ENCODE measurements at places on chromosomes 16 and 17.

GRCh38 chr16:49542946-49543630 lies 169.5 kb downstream of the C16orf78 start:
- no peak for DNase-seq

- DNase-seq = no peak
Observed at GRCh38 chr16:22397931-22398330, 23.5 kb upstream of the CDR2 start.

- DNase-seq = no peak
Observed at GRCh38 chr16:57514791-57515600, 21.4 kb downstream of the CCDC102A start.

DNA sequence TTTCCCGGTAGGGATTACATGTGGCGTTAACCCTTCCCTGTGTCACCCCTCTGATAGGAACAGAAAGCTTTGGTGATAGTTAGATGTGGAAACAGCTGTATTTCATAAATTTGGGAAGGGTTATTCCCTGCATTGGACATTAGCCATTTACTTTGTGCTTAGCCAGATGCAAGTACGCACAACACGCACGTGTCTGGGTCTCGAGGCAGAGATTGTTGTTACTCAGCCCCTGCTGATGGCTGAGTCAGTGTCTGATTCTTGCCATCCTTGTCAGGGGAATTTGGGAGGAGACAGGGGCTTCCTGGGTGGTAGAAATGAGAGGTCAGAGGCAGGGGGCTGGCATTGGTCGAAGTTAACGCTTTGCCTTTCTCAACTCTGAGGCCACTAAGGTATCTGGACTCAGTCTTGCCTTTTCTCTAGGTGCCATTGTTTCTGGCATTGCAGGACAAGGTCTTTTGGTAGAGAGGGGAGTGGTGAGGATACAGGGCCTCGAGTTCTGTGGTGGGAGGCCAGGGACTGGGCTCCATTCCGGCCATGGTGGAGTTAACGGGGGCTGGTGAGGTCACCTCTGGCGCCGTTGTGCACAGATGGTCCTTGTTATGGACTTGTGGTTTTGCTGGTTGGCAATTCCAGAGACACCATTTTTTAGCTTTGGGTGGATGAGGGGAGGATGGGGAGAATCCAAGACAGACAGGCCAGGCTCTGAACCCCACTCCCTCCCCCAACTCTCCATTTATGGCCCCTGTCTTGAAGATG lies 8.2 kb downstream of the MMP2 start:
- DNase-seq = no peak

DNA sequence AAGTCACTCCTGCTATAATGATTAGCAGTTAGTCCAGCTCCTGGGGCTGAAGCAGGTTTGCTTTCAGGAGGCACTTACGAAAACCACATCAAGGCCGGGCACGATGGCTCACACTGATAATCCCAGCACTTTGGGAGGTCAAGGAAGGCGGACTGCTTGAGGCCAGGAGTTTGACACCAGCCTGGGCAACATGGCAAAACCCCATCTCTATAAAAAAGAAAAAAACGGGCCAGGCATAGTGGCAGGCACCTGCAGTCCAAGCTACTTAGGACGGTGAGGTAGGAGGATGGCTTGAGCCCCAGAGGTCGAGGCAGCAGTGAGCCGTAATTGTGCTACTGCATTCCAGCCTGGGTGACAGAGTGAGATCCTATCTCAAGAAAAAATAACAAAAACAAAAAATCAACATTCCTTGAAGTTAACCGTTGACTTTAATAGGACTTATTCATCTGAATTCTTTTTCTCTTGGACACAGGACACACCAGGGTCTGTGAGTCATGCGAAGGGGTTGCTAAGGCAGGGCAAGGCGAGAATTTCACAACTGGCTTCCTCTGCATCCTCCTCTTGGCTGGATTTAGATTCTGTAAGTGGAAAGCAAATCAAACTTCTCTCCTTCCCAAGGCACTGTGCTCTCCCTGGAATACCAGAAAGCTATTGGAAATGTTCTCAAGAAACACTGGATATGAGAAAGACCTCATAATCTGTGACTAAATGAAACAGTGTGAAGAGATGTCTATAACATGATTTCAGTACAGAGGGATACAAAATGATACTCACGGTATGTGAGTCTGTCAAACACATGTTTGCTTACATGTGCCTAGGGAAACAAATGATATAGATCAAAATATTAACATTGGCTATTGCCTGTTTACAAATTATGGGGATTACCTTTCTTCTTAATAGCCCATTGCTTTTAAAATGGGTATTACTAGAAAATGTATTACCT lies 99.5 kb downstream of the SYCE1L start:
- no peak for DNase-seq

DNA sequence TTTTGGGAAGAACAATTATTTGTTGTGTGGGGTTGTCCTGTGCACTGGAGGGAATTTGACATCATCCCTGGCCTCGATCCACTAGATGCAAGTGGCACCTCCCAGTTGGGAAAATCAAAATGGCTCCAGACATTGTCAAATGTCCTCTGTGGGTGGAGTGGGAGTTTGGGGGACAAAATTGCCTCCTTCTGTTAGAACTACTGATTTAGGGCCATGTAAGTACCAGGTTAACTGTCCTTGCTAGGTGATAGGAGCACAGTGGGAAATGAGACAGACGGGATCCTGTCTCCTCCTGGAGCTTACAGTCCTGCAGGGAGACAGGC lies 56.8 kb downstream of the ARHGAP23 start:
- no peak for DNase-seq

- DNase-seq = no peak
Observed at GRCh38 chr17:55437159-55437605, 15.5 kb upstream of the MMD start.

DNA sequence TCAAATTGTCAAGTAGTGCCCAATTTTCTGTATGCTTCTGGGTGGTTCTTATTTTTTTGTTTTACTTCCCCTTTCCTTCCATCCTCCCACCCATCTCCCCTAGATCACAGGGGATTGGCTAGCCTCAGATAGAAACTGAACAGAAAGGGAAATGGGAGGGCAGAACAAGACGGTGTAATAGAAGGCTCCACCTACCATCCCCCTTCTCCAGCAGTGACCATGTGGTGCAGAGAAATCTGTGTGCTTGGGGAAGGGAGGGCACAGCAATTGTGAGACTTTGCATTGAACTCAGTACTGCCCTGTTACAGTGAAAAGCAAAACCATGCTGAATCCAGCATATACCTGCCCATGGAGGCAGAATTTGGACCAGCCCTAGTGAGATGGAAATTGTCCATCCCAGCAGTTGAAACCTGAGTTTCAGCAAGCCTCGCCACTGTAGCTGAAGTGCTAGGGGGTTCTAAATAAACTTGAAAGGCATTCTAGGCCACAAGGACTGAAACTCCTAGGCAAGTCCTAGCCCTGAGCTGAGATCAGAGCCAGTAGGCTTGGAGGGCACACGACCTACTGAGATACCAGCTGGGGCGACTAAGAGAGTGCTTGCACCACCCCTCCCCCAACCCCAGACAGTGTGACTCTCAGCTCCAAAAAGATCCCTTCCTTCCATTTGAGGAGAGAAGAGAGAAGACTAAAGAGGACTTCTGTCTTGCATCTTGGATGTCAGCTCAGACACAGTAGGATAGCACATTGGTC lies 5.2 kb downstream of the SLFN11 start:
- no peak for DNase-seq

GRCh38 chr17:8225813-8226535 lies 15.6 kb upstream of the AURKB start:
- DNase-seq = peak; percentile 32

GRCh38 chr17:39916918-39917317 lies 1.5 kb downstream of the GSDMB start:
- no peak for DNase-seq

DNA sequence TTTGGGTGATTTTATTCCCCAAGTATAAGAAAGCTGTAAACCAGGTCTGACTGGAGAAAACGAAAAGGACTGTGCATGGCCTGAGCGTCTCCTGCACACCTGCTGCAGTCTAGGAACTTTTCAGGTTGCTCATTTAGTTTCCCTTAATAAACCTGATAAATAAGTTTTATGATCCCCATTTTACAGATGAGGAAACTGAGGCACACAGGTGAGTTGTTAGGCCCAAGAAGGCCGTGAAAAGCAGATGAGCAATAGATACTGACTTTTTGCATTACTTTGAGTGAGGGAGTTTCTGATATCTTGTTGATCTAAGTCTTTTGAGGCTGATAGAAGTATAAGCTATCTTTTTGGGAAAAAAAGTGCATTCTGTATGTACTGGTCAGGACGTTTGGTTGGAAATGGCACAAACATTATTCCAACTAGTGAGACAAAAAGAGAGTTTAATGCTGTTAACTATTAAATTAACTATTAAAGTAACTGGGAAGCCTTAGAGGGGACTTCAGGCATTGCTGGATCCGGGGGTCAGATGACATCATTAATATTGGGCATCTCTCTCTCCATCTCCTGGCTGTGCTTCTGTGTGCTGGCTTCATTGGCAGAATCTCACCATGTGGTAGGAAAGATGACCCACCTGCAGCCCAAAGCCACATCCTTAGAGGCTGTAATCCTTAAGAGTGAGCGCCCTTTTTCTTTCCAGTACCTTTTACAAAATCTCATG lies 163.4 kb downstream of the CMIP start:
- DNase-seq = no peak

- no peak for DNase-seq
Observed at GRCh38 chr16:67129422-67129821, 19.7 kb downstream of the PHAF1 start.

GRCh38 chr16:57694725-57695679 lies at the start of gene DRC7:
Gene DRC7, plus strand, starts transcription at chr16:57694806. Its CDS starts 3,144 bp downstream, at chr16:57697950.
- peak; percentile 32 for DNase-seq

GRCh38 chr17:72843591-72843990 lies 248.9 kb downstream of the SLC39A11 start:
- DNase-seq = no peak

DNA sequence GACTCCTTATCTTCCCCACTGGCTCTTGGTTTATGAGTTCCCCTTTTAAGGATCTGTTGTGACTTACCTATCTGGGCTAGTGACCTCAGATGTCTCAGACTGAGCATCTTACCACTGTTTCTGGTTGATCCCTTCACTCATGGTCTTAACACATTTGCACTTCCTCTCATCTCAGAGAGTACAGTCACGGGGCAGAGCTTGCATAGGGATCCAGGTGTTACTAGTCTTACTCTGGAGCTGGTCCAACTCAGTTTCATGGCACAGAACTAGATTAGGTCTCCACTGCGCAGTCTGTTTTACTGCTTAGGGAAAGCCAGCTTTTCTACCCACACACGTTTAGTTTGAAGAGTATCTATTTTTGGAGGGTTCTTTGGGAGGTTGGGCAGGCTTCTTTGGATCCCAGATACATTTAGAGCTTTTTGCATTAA lies 10.2 kb downstream of the GABARAPL2 start:
- DNase-seq = no peak

- no peak for DNase-seq
Observed at GRCh38 chr16:65509172-65509571, 387.3 kb upstream of the CDH11 start.

DNA sequence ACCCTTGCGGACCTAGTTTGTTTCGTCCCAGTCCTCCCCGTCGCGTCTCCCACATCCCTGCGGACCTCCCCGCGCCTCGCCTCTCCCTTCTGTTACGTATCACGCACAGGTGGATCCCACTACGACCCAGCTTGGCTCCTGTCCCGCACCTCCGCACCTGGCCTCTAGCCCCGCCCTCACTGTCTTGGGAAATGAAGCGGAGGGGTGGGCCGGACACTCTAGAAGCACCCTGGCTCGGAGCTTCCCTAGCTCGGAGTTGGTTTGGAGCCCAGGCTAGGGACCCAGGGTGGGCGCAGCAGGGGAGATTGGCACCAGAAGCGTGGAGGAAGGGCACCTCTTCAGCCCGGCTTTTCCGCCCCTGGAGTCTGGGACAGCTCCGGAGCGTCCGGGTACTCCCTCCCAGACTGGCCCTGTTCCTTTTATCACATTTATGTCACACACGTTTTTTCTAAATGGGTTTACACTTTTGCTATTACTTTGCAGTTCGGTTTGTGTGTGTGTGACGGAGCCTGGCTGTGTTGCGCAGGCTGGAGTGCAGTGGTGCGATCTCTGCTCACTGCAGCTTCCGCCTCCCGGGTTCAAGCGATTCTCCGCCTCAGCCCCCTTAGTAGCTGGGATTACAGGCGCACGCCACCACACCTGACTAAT lies 1.4 kb upstream of the CEMP1 start:
- no peak for DNase-seq

- peak; percentile 31 for DNase-seq
Observed at GRCh38 chr17:72556944-72557826, 436.4 kb downstream of the SOX9 start.

- DNase-seq = no peak
Observed at GRCh38 chr17:82149401-82150099, 51.5 kb upstream of the FASN start.

GRCh38 chr17:41396340-41396739 lies 1.1 kb downstream of the KRT31 start:
- no peak for DNase-seq

- no peak for DNase-seq
Observed at GRCh38 chr16:85329059-85329812, 217.0 kb upstream of the CIBAR2 start.

DNA sequence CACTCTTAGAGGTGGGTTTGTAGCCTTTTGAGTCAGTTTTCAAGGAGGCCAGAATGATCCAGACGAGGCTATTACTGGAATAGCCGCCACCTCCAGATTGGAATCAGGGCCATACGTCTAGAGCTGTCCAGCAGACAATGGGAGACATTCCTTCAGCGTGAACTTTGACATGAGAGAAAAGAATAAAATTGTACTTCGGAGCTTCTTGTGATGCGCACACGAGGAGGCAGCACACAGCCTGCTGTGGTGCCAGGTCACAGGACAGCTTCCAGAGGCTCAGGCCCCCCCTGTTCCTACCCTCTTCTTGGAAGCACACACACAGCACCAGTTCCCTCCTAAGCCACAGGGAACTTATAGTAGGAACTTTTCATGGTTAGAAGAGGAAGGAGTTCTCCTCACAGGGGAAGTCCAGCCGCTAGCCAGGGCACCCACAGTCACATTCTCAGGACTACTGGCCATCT lies 81.0 kb downstream of the VPS53 start:
- no peak for DNase-seq

- no peak for DNase-seq
Observed at GRCh38 chr17:28704219-28704858, 7.3 kb downstream of the PROCA1 start.

- no peak for DNase-seq
Observed at GRCh38 chr17:13228225-13228624, 210.4 kb upstream of the ELAC2 start.

- DNase-seq = no peak
Observed at GRCh38 chr16:85624646-85625045, 11.5 kb downstream of the GSE1 start.

DNA sequence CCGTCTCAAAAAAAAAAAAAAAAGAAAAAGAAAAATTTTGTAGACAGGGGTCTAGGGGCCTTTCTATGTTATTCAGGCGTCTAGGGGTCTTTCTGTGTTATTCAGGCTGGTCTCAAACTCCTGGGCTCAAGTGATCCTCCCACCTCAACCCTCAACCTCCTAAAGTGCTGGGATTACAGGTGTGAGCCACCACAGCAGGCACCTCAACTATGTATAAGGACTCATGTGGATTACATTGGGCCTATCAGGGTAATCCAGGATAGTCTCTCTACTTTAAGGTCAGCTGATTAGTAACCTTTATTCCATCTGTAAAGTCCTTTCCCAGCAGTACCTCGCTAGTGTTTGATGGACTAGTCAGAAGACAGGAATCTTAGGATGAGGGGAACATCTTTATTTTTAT lies 22.4 kb downstream of the TADA2A start:
- no peak for DNase-seq

Measured in occipital lobe (tissue), 3 donors.